Stimulated activated CD4-positive, alpha-beta T cell treated with anti-CD3 and anti-CD28 coated beads, Interleukin-1b, Interleukin-23, amount 100 ng/mL, for 1 hour (primary cell): ENCODE measurements at places on chromosomes 11 and 22.

- DNase-seq = no peak
Observed at GRCh38 chr22:41351011-41351410, 30.7 kb upstream of the TEF start.

DNA sequence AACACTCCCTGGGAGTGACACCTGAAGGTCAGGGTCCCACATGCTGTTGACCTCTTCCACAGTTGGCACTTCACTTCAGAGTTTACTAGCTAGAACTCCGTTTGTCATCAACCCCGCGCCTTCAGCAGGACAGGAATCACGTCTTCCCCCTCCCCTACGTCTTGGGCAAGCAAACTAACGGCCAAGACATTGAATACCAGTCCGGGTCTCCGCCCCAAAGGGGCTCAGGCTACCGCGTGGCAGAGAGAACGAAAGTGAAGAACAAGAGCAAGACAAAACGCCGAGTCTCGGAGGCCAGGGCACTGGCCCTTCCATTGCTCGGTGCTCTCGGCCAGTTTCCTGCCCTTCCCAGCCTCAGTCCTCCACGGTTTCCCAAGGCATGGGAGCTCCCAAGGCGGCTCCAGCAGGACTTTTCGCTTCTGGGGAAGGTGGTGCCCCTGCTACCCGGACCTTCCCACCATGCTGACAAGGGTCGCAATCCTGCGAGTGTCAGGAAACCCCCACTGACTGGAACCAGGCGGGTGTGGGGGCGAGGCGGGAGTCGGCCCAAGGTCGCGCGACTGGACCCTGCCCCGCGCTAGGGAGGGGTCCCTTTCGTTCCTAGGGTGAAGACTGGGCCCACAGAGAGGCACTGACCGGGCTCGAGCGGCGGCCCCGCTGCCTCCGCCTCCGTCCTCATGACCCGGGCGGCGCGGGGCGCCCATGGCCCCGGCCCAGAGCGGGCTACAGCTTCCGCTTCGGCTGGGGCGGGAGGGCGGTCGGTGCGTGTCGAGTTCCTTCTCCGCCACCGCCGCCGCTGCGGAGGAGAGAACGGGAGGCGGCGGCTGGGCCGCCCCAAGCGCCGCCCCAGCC lies at the start of gene GUCD1:
Gene GUCD1, minus strand, starts transcription at position 826 of the 852 bp plus-strand sequence. Its CDS starts 147 bp downstream, at position 679.
- DNase-seq = no peak

DNA sequence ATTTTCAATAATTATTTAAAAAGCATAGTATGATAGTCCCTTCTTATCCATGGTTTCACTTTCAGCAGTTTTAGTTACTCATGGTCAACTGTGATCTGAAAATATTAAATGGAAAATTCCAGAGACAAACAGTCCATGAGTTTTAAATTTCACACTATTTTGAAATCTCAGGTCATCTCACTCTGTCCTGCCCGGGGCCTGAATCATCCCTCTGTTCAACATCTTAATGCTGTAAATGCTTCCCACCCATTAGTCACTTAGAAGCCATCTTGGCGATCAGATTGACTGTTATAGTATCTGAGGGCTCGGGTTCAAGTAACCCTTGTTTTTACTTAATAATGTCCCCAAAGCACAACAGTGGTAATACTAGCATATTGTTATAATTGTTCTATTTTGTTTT lies 1509.3 kb downstream of the FAM181B start:
- DNase-seq = no peak

GRCh38 chr11:129434641-129435498 lies 59.2 kb downstream of the BARX2 start:
- DNase-seq = no peak

DNA sequence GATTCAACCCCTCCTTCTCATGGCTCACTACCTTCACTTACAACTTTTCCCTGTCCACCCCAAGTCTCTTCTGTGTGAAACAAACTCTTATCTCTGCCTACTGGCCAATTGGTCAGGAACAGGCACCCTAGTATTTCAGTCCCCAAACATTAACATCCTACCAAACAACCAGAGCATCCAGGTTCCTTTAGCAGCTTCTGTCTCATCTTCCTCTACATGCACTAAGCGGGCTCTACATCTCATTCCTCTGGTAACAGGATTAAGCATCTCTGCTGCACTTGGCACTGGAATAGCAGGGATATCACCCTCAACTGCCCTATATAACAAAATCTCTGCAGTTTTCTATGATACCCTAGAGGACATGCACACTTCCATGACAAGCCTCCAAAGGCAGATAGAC lies 116.2 kb downstream of the JRKL start:
- DNase-seq = no peak

DNA sequence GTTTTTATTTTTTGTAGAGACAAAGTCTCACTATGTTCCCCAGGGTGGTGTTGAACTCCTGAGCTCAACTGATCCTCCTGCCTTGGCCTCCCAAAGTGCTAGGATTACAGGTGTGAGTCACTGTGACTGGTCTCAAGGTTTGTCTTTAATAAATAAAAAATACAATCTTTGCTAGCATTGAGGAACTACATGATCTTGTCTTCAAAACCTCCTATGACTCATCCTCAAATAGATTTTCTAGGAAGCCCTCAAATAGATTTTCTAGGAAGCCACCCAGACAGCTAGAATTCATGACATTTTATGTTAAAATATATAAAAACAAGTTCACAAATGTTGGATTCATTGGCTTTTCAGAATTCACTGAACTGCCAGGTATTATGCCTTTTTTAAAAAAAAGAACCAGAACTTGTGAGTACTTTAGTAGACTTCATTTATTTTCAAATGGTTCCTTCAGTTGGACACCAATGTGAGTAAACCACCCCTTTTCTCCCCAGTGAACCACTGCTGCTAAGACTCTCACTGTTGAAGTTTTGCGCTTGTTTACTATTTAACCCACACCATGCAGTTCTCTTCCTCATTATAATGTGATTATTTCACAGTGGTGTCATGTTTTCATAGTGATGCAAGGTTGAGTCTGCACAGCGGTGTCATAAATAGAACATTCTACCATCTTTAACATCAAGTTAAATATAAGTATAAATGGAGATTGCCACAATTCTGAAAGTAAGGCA lies 303.9 kb downstream of the CASP12 start:
- no peak for DNase-seq

GRCh38 chr11:75066061-75066460 lies 30.6 kb downstream of the OR2AT4 start:
- DNase-seq = no peak
